ENCODE measurements at places on chromosomes 13 and 19.

GRCh38 chr19:31160336-31160926, 188.8 kb downstream of the TSHZ3 start:
- DNase-seq = no peak

DNA sequence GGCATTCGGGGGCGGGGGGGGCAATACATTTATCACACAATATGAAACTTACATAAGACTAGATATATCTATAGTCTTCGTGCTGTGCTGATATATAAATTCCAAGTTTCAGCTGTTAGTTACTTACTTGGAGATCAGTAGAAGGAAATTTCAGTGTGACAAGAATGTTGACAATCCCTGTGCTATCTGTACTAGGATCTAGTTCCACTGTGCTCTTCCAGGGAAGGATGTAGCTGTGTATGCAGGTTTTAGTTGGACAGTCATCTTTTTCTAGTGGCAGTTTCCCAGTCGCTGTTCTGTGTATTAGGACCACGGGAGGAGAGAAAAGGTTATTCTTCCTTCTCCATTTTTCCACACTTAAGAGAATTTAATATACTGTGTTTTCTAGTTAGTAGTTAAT, 3.2 kb upstream of the TRIM13 start:
- DNase-seq = no peak

DNA sequence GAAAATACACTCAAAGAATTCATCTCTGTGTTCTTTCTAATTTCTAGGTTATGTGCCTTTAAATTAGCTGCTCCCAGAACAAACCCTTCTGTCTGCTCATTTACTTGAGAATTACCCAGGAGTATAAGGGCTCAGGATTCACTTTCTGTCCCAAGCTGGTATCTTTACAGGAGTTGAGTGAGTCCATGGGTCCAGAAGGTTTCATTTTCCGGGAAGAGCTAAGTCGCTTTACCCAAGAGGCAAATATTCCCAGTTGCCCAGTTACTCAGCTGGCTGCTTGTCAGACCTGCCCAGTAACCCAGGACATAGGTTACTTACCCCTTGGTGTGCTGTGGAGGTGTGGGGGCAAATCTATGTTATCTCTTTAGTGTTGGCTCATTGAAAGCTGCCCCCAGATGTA, 47.3 kb downstream of the DHRS12 start:
- DNase-seq = no peak

GRCh38 chr13:36753176-36753575, 65.8 kb upstream of the RFXAP start:
- no peak for DNase-seq

GRCh38 chr19:40561947-40562346, 14.7 kb upstream of the SHKBP1 start:
- no peak for DNase-seq

DNA sequence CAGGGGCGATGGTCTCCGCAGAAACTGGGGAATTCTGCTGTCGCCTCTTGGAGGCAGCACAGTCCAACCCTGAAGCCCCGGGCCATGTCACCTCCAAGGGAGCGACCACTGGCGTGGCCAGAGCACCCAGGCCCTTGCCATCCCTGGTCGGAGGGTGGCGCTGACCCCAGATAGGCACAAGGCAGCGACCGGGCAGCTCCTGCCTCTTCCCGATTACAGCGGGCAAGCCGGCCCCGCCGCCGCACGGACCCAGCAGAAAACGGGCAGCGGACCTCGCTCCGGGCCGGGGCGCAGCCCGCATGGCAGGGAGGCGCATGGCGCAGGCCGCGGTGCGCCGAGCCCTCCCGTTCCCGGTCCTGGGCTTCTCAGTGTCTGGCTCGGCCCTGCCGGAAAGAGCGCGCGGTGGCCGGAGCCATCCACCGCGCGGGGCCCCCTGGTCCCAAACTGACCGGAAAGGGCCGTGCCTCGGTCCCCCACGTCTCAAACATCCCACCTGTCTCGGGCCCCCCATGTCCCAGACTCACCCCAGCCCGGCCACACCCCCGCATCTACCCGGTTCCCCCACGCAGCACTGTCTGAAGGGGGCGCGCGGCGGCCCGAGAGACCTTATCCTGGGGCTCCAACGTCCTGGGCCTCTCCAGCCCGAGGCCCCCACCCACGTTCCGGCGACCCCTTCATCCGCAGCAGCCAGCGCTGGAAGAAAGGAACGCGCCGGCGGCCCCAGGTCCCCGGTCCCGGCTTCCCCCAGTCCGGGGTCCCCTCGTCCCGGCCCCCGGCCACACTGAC, 727 bp downstream of the CERS1 start:
- DNase-seq = peak; percentile 19

DNA sequence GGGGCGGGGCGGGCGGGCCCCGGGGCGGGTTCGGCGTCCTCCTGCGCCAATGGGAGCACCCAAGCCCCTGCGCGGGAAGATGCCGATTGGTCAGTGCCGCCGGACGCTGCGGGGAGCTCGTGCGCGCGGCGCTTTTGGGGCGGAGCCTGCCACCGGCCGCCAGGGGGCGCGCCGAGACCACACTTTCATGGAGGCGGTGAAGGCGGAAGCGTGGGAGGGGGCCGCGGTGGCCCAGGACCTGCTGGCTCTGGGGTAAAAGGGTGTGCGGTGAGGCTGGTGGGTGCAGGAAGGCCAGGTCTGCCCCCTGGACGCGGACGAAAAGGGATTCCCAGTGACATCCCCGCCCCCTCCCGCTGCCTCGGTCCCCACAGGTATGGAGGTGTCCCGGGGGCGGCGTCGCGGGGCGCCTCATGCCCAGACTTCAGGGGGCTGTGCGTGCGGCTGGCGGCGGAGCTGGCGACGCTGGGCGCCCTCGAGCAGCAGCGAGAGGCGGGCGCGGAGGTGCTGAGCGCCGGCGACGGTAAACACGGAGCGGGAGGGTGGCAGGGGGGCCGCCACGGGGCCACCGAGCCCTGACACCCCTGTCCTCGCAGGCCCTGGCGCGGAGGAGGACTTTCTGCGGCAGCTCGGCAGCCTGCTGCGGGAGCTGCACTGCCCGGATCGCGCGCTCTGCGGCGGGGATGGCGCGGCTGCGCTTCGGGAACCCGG, at the start of gene FAM98C:
Gene FAM98C, plus strand, starts transcription at position 127 of the 708 bp plus-strand sequence. Its CDS starts 61 bp downstream, at position 188.
- peak; percentile 99 for DNase-seq

- peak; percentile 44 for DNase-seq
Measured at GRCh38 chr13:79423801-79424642, 18.0 kb upstream of the RBM26 start.

DNA sequence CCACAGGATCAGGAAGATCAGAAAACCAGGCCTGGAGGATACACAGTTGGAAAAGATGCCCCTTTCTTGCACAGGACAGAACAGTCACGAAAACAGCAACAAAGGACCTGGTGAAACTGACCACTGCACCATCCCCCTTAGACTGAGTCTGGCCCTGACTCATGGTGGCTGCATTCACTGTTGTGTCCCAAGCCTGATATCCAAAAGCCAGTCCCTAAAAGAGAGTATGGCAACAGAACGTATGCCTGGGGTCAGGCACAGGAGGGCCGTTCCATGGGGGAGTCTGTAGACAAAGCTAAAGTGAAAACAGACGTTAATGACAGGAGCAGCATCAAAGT, 301.1 kb upstream of the NBEA start:
- no peak for DNase-seq

DNA sequence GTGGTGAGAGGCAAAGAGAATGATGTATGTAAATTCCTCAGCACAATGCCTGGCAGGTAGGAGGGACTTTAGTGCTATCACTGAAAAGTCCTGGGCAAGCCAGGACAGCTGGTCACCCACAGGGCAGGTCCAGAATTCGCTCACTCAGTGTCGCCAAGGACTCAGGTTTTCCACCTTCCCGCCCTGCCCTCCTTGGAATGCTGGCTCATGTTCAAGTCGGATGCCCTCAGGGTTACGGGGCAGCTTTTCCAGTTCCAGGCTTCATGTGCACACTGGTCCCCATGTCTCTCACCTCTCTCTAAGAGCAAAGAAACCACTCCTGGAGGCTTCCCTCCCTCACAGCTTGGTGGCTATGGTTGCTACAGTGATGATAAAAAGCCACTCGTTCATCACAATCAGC, 24.8 kb upstream of the NAXD start:
- DNase-seq = no peak

GRCh38 chr13:113665597-113666328, 1.3 kb upstream of the GRK1 start:
- DNase-seq = no peak

- DNase-seq = peak; percentile 81
Measured at GRCh38 chr19:56120371-56121179, 520 bp downstream of the ZNF787 start.

- DNase-seq = no peak
Measured at GRCh38 chr19:49579947-49580263, 451 bp downstream of the NOSIP start.

DNA sequence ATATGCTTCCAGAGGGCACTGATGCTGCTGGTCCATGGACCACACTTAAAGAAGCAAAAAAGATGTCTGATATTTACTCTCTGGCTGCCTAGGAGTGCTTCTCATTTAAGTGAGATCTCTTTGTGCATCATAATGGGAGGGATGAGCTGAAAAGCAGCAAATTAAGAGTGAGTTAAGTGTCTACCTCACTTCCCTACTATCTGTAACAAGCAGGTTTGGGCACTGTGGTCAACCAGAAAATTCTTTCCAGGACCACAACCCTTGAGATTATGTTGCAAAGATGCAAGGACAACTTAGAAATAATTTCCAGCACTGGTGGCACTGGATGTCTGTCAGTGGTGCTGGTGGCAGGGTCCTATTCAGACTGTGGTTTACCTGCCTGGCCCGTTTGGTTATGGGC, 52.1 kb upstream of the USPL1 start:
- no peak for DNase-seq

DNA sequence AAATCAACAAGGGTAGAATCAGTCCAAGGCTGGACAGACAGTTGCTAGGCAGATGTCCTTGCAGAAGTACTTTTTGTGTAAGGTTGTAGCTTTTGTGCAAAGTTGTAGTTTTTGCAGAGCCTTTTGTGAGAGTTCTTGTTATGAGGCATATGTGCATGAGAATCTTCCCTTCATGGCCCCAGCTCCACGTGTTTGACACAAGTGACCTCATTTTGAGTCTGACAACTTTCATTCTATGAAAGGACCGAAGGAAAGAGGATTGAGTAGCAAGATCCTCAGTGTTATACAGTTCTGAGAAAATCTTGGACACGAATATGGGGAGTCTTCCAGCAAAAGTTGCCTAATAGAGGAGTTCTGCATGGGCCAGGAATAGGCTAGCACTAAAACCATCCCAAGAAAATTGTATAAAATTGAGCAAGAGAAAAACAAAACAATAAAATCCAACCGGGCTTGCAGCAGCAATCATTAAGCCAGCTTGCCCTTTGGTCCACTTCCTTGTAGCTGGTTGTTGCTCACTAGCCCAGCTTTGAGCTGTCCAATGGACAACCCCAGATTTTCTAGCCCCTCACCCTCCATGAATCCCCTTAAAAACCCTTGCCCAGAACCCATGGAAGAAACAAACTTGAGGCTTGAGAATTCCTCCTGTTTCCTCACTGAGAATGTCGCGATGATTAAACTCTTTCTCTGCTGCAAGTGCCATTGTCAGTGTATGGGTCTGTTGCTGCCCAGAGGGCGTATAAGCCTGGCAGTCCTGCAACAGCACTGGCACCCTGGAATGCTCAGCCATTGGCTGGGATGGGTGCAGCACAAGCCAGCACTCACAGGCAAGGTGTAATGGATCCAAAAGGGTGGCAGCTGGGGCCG, 6.5 kb downstream of the EPSTI1 start:
- DNase-seq = no peak

DNA sequence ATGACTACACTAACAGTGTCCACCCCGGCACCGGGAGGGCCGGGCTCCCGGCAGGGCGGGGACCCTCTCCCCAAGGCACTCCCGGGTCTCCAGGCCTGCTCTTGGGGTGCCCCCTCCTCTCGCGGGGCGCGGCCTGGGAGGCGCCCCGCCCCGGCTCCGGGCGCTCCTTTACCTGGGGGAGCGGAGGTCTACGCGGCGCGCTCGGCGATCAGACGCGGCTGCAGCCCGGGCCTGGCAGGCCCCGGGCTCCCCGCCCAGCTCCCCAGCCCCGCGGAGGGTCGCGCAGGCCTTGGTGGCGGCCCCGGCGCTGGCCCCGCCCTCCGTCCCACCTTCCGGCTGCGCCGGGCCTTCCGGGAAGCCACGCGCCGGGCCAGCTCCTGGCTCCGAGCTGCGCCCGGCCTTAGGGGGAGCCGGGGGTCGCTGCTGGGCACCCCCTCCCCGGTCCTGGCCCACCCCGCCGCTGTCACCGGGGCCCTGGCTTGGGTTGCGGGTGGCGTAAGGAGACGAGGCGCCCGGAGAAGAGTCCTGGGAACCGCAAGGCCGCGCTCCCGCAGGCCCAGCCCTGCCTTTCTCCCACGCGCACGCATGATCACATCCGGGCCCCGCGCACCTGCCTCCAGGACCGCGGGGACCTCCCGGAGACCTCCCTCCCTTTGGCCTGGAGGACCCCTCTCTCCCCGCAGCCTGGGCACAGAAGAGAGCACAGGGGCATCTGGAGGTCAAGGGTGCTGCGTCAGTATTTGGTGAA, at the start of gene C19orf12:
Gene C19orf12, minus strand, starts transcription at position 309 of the 748 bp plus-strand sequence. CDS start 6,848 bp downstream, outside the sequence.
- peak; percentile 80 for DNase-seq

GRCh38 chr19:15623711-15624318, 8.8 kb downstream of the CYP4F8 start:
- peak; percentile 10 for DNase-seq

DNA sequence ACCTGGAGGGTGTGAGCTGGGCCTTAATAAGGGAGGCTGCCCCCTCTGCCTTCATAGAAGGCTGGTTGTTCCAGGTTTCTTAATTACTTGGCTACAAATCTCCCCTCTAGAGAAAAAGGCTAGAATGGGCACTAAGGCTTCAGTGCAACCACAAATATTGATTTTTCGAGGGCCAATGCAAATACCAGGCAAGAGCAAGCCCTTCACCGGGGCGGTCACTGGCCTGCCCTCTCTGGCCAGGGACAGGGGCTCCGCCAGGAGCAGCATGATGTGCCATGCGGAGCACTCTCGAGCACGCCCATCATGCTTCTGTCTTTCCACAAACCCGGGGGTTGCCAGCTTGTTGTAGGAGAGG, 127.8 kb upstream of the SPACA7 start:
- DNase-seq = no peak

GRCh38 chr19:2603334-2603733, 99.2 kb downstream of the GNG7 start:
- DNase-seq = no peak

- no peak for DNase-seq
Measured at GRCh38 chr19:35755131-35755549, 1.7 kb downstream of the HSPB6 start.

DNA sequence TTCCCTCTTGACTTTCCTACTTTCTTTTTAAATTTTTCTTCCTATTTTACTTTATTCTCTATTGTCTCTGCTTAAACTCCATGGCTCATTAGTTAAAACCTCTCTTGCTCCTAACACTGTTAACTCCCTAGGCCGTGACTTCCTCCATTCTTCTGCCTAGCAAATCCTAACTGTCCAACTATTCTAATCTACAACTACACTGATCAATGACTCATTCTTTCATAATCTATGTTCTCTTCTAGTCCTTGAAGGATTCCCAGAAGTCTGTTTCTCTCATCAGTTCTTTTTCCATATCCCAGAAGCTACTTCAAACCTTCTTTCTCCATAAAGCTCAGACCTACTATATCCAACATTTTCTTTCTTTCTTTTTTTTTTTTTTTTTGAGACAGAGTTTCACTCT, 66.9 kb downstream of the MICU2 start:
- DNase-seq = no peak

All from CD4-positive, alpha-beta memory T cell (primary cell).